ENCODE measurements at places on chromosomes 4 and X. TPM values are rescaled to one million over a fixed set of nuclear protein-coding genes. Genes with fewer than 3 reads are reported as not detected.
A peak's percentile ranks its signal among the peaks of the same experiment; 100 is the strongest.

Gene FRG2
- not detected for total RNA-seq

Gene PAGE2
- total RNA-seq: not detected

Gene ANK2
- total RNA-seq: 5.3 TPM

Gene TEX11
- total RNA-seq: not detected

Gene SHOX
- not detected for total RNA-seq

Gene FABP2
- total RNA-seq: not detected

Gene SPATA18
- total RNA-seq: 4.7 TPM

Gene GABRB1
- total RNA-seq: 16.1 TPM

Gene ZNF81
- 4.5 TPM for total RNA-seq

Gene JCHAIN
- 0.83 TPM for total RNA-seq

Gene COL25A1
- total RNA-seq: under 0.01 TPM

DNA sequence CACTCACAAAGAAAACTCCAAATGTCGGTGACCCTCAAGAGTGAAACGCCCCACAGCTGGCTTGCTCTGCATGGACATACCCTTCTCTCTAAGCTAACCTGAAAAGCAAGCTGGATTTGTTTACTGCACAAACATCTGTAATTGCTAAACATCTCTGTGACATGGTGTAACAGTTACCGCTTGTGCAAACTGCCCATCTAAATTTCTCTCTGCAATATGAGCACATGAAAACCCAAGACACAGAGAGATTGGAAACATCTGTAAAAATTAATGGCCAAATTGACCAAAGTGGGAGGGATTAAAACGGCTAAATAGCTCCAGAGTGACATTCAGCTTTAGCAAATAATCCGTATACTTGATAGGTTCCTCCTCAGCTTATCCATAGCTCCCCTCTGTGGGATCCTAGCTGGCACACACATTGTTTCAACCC, 155.0 kb upstream of the MAP3K15 start:
- no peaks in the 10 kb centered on the region for H3K36me3 ChIP-seq
- DNase-seq: peak; percentile 38
- H3K4me1 ChIP-seq: peaks cover 4% of the 10 kb centered on the region
- H3K4me3 ChIP-seq: peak overlapping the region; percentile 37

DNA sequence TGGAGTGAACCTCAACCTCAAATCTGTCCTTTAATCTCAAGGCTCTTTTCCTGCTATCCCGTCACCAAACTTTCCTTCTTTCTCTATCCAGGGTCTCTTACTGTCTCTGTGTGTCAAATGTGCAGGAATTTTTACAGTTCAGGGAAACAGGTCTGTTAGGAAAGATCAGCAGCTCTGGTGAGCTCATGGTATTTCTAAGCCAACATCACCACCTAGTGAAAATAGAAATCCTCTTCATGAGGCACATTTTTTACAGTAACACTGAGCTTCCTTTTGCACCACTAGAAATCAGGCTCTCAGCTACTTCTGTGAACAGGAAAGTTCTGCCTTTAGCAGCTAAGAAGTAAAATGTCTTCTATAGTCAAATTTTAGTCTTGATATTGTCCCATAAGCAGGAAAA, 39.6 kb downstream of the NUDT11 start:
- no peak overlapping the region for H3K4me3 ChIP-seq
- no peak overlapping the region for H3K27ac ChIP-seq
- DNase-seq: no peak
- H3K36me3 ChIP-seq: no peaks in the 10 kb centered on the region
- no peaks in the 10 kb centered on the region for H3K4me1 ChIP-seq

- peak; percentile 18 for DNase-seq
- no peaks in the 10 kb centered on the region for H3K36me3 ChIP-seq
- H3K4me1 ChIP-seq: peaks cover 2% of the 10 kb centered on the region
- H3K27me3 ChIP-seq: no peaks in the 10 kb centered on the region
- H3K27ac ChIP-seq: no peak overlapping the region
Measured at GRCh38 chrX:17635231-17635630, 102.1 kb upstream of the SCML1 start.

DNA sequence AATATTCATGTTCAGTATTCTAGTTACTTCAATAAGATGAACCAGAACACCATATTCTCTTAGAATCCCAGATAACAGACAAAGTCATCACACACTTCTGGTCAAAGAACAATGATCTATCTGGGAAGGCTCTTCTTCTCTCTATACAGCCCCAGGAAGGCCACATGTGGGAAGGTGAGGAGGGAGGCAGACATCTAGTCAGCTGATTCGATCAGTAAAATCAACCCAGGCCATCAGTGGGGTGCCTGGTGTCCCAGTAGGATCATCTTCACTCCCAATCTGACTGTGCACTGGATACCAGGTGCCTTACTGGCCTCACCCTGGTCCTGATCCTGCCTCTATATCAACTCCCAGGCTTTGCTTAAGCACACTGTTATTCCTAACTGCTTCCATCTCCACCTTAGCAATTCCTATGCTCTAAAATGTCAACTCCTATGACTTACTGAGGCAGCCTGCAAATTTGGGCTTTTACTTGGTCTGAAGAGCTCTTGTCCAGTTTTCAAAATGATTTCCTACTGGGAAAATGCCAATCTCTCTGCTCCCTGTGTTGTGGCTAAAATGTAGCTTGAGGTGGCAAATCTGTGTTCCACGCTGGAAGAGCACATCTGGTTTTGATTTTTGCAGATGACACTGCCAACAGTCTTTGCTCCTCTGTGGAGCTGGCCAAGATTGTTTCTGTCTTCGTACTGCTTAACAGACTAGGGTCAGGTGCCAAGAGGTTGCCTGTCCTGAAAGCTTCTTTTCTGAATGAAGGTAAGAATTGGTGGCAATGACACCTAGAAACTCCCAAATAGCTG, 128.7 kb downstream of the MGST2 start:
- peak; percentile 36 for DNase-seq
- no peak overlapping the region for H3K4me3 ChIP-seq
- no peaks in the 10 kb centered on the region for H3K27me3 ChIP-seq
- H3K4me1 ChIP-seq: peaks cover 3% of the 10 kb centered on the region
- H3K36me3 ChIP-seq: no peaks in the 10 kb centered on the region

- no peaks in the 10 kb centered on the region for H3K4me1 ChIP-seq
- no peaks in the 10 kb centered on the region for H3K27me3 ChIP-seq
- H3K36me3 ChIP-seq: no peaks in the 10 kb centered on the region
- DNase-seq: no peak
Measured at GRCh38 chr4:158534727-158535126, 13.0 kb downstream of the RXFP1 start.

GRCh38 chr4:94507708-94508107, 56.0 kb downstream of the PDLIM5 start:
- peak; percentile 93 for DNase-seq
- H3K36me3 ChIP-seq: no peaks in the 10 kb centered on the region
- H3K4me1 ChIP-seq: peaks cover 18% of the 10 kb centered on the region
- no peak overlapping the region for H3K4me3 ChIP-seq
- peak overlapping the region; percentile 88 for H3K27ac ChIP-seq

- peak; percentile 19 for DNase-seq
- H3K27me3 ChIP-seq: no peaks in the 10 kb centered on the region
- H3K27ac ChIP-seq: no peak overlapping the region
- peaks cover 21% of the 10 kb centered on the region for H3K4me1 ChIP-seq
Measured at GRCh38 chrX:9534686-9535085, 69.8 kb downstream of the TBL1X start.

- no peak overlapping the region for H3K4me3 ChIP-seq
- H3K27ac ChIP-seq: no peak overlapping the region
- DNase-seq: no peak
- H3K4me1 ChIP-seq: no peaks in the 10 kb centered on the region
Measured at GRCh38 chr4:185925910-185926360, 113.9 kb upstream of the SORBS2 start.

GRCh38 chr4:180335566-180335965, 1907.6 kb upstream of the TENM3 start:
- no peak for DNase-seq
- H3K4me3 ChIP-seq: no peak overlapping the region
- H3K27ac ChIP-seq: no peak overlapping the region
- no peaks in the 10 kb centered on the region for H3K4me1 ChIP-seq

DNA sequence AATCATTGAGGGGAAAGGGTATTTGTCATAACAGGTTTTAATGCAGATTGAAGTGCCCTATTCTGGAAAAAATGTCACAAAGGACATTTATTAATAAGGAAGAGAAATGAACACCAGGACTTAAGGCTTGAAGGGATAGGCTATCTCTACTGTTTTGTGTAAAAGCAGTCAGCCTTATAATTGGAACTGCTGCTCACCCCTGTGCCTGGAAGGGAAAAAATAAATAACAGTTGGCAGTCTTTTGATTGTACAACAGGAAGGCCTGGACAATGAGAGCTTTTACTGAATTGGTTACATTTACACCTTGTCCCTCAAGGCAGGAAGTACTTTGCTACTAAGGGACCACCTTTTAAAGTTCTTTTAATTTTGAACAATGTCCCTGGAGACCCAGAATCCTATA, 17.8 kb upstream of the MAGED4 start:
- DNase-seq: no peak
- no peaks in the 10 kb centered on the region for H3K36me3 ChIP-seq
- no peak overlapping the region for H3K27ac ChIP-seq
- H3K4me1 ChIP-seq: no peaks in the 10 kb centered on the region
- no peaks in the 10 kb centered on the region for H3K27me3 ChIP-seq
- H3K4me3 ChIP-seq: no peak overlapping the region

- no peaks in the 10 kb centered on the region for H3K27me3 ChIP-seq
- no peaks in the 10 kb centered on the region for H3K36me3 ChIP-seq
- no peaks in the 10 kb centered on the region for H3K4me1 ChIP-seq
- H3K27ac ChIP-seq: no peak overlapping the region
- H3K4me3 ChIP-seq: no peak overlapping the region
Measured at GRCh38 chr4:81631958-81632441, 160.3 kb upstream of the RASGEF1B start.

DNA sequence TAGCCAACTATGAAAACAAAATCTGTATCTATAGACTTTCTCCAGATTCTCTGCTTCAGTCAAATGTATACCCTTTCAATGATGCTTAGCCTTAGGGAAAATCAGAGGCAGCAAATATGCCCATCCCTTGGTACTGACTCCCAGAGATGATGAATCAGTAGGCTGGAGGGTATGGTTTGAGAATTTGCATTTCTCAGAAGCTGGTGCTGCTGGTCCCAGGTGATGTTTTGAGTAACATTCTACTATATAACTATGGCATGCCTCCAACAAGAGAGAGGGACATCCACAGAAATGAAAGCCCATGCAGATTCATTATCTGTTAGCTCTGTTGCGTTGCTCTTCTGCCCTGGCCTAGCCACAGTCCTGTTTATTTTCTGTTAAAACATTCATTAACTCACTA, 13.6 kb downstream of the TNIP3 start:
- H3K27me3 ChIP-seq: no peaks in the 10 kb centered on the region
- no peaks in the 10 kb centered on the region for H3K4me1 ChIP-seq
- H3K36me3 ChIP-seq: no peaks in the 10 kb centered on the region
- no peak overlapping the region for H3K4me3 ChIP-seq

DNA sequence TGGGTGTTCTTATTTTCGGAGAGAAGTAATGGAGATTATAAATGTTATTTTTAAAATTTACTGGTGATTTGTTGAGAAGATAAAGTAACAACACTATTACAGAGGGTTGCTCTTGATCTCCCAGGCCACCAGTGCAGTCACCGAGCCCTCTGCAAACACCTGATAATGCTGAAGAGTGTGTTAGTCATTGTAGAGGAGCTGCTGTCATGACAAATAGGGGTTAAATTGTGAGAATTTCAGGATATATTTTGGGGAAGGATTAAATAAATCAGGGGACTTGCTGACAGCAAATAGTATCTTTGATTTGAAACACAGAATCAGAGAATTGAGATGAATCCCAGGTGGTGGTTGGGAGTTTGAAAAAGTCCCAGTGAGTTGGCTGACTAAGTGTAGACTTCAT, 16.7 kb upstream of the HAND2 start:
- no peaks in the 10 kb centered on the region for H3K36me3 ChIP-seq
- H3K27ac ChIP-seq: no peak overlapping the region
- peaks cover 15% of the 10 kb centered on the region for H3K27me3 ChIP-seq
- H3K4me1 ChIP-seq: no peaks in the 10 kb centered on the region
- no peak for DNase-seq

GRCh38 chr4:65668201-65669089, 1.8 kb downstream of the EPHA5 start:
- no peak overlapping the region for H3K27ac ChIP-seq
- H3K36me3 ChIP-seq: no peaks in the 10 kb centered on the region
- H3K27me3 ChIP-seq: peaks cover 24% of the 10 kb centered on the region
- DNase-seq: no peak
- H3K4me3 ChIP-seq: peak overlapping the region; percentile 10

DNA sequence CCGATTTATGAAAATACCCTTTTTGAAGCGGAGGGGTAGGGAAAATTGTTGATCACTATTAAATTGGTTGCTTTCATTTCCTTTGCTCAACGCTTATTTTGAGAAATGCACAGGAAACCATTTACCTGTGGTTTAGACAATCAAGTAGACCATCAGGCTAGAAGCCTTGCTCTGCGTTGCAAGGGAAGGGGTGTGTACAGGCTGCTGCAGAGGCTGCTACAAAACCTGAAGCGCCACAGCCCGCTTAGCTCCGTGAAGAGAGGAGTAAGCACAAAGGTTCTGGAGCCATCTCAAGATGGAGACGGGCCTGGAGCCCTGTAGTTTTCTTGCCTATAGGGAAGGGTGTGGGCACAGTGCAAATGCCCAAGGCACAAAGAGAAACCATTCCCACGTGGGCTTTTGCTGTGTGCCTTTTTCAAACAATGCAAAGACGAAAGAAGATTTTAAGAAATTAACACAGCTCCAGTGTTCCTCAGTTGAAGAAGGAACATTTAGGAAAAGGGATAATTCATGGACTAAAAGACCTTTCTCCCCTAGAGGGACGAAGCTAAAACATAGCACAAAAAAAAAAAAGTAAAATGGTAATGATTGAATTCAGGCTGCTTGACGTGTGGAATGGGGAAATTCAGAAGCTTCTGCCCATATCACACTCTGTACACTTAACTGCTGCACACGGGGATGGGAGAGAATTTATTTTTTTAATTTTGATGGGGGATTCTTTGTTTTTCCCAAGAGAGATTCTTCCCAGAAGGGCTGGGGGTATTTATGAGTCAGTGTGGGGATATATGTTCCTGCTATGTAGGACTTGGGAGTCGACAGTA, 3.5 kb downstream of the TMSB4X start:
- no peak overlapping the region for H3K4me3 ChIP-seq
- peak overlapping the region; percentile 74 for H3K27ac ChIP-seq
- peaks cover 10% of the 10 kb centered on the region for H3K36me3 ChIP-seq
- DNase-seq: peak; percentile 88
- no peaks in the 10 kb centered on the region for H3K4me1 ChIP-seq

Data from IMR-90 (cell line).